ENCODE measurements at places on chromosomes 3 and 15. TPM values are rescaled to one million over a fixed set of nuclear protein-coding genes. Genes with fewer than 3 reads are reported as not detected.

Gene GABRR3
- total RNA-seq, result 25.8 TPM

Gene GRIP2
- 9.1 TPM for total RNA-seq

Gene ERICH6
- not detected for total RNA-seq

Gene OCA2
- total RNA-seq, result 12.3 TPM

Gene H1-8
- not detected for total RNA-seq

Gene SLC24A5
- total RNA-seq, result 22.1 TPM

Gene ELL3
- total RNA-seq, result 5.0 TPM

Gene A4GNT
- 0.33 TPM for total RNA-seq

Gene RTP1
- not detected for total RNA-seq

Gene CISH
- total RNA-seq, result 3.3 TPM

Gene CLSTN2
- 26.9 TPM for total RNA-seq

Gene C3orf52
- total RNA-seq, result 2.1 TPM

Gene CD86
- 4.0 TPM for total RNA-seq

Gene ADAMTS17
- 24.5 TPM for total RNA-seq

Gene IMPG2
- 221 TPM for total RNA-seq

Gene CHL1
- total RNA-seq, result 78.5 TPM

Gene C3orf20
- 0.22 TPM for total RNA-seq

Gene CHRM5
- total RNA-seq, result 6.8 TPM

Gene CLDN1
- total RNA-seq, result 9.4 TPM

Gene STARD9
- 40.4 TPM for total RNA-seq

Gene TRIM42
- total RNA-seq, result not detected

Gene P2RY12
- 3.0 TPM for total RNA-seq

Gene HRG
- total RNA-seq, result not detected

Gene SLC12A8
- total RNA-seq, result 4.9 TPM

Gene CEMIP
- total RNA-seq, result 4.0 TPM

Gene MRPL46
- total RNA-seq, result 19.1 TPM

Gene TRPM1
- total RNA-seq, result 52.6 TPM

Gene BTLA
- total RNA-seq, result not detected

Gene PTPRG
- 141 TPM for total RNA-seq

Gene UBAP1L
- 22.0 TPM for total RNA-seq

Gene CNTN4
- total RNA-seq, result 98.5 TPM

Gene SAXO2
- 12.1 TPM for total RNA-seq

Gene TARS3
- total RNA-seq, result 39.0 TPM

Gene PLOD2
- 77.2 TPM for total RNA-seq

Gene GOLGA8M
- 1.9 TPM for total RNA-seq

Gene MYD88
- total RNA-seq, result 20.4 TPM

Gene SCN11A
- total RNA-seq, result 1.4 TPM

Gene GCNT3
- total RNA-seq, result 0.99 TPM

Gene LAMB2
- 450 TPM for total RNA-seq

Gene ARPIN
- 28.5 TPM for total RNA-seq

Gene GFM1
- total RNA-seq, result 88.7 TPM

Gene SERPINI2
- not detected for total RNA-seq

Gene SOX14
- total RNA-seq, result not detected

Gene CP
- 47.8 TPM for total RNA-seq

Gene TMEM108
- 16.1 TPM for total RNA-seq

Gene EXD1
- not detected for total RNA-seq

Gene OR5H14
- total RNA-seq, result not detected

Gene CEP152
- total RNA-seq, result 7.9 TPM

Gene ZNF106
- total RNA-seq, result 121 TPM

Gene TICRR
- total RNA-seq, result 2.4 TPM

Gene HTR3E
- total RNA-seq, result not detected

Gene CEP97
- total RNA-seq, result 51.5 TPM

Gene MKRN3
- 34.4 TPM for total RNA-seq

Gene IQCF5
- total RNA-seq, result not detected

Gene GP9
- 1.2 TPM for total RNA-seq

Gene MNS1
- total RNA-seq, result 7.8 TPM

Gene SLC9C1
- 1.5 TPM for total RNA-seq

Gene UBXN7
- 69.9 TPM for total RNA-seq

Gene ANKRD63
- total RNA-seq, result not detected

Gene FBN1
- total RNA-seq, result 322 TPM

Data from camera-type eye (tissue), 1 donor.